ENCODE measurements at places on chromosomes 16 and 17.

GRCh38 chr17:34580685-34581445 lies 1.5 kb downstream of the TMEM132E start:
- no peak for DNase-seq

- DNase-seq: no peak
These were observed 32.5 kb upstream of the CLEC3A start for GRCh38 chr16:77989846-77990245.

DNA sequence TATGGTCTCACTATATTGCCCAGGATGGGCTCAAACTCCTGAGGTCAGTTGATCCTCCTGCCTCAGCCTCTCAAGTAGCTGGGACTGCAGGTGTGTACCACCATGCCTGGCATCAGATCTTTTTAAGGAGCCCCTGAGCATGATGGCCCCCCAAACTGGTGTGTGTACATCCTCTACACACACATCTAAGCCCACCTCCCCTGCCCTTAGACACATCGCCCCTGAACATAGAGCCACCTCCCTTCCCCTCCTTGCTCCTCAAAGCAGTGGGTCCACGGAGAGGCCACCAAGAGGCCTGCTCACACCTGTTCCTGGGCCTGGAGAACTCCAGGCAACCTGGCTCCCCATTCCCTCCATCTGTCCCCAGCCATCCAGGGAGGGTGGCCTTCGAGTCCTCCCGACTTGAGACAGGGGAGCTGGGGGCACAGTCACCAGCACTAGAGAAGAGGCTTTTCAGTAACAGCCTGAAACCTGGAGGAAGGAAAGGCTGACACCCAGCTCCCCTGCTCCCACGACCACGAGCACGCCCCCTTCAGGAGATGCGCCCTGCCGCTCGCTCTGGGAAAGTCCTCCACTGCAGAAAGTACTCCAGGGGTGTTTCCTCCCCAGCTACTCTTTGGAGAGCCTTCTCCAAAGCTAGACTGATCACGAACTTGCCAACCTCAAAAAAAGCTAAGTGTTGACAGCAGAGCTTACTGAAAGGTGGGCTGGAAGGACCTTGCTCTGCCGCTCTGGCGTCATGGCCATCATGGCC lies 12.6 kb upstream of the PRR29 start:
- DNase-seq: no peak

GRCh38 chr17:27497696-27498095 lies 41.4 kb downstream of the KSR1 start:
- DNase-seq: no peak

DNA sequence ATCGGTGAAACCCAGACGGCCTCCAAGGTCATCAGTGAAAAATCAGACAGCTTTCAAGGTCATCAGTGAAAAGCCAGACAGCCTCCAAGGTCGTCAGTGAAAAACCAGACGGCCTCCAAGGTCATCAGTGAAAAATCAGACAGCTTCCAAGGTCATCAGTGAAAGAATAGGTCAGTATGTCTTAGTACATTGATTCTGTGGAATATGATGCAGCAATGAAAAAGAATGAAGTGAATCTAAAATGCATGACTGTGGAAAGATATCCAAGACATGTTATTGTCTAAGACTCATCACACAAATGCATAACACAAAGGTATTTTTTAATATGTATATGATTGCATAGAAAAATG lies 72.5 kb downstream of the CMIP start:
- DNase-seq: no peak

GRCh38 chr17:66712453-66712852 lies 122.5 kb upstream of the CACNG5 start:
- no peak for DNase-seq

- DNase-seq: no peak
These were observed 54.6 kb downstream of the USP10 start for GRCh38 chr16:84754353-84754856.

GRCh38 chr17:55348749-55349354 lies 72.8 kb downstream of the MMD start:
- DNase-seq: no peak

- DNase-seq: no peak
These were observed 908 bp downstream of the FKBP10 start for GRCh38 chr17:41813699-41814124.

GRCh38 chr17:16415031-16415924 lies at the start of gene TRPV2:
TRPV2 (plus strand) TSS chr17:16415571; CDS start chr17:16417669, 2,098 bp downstream.
- DNase-seq: no peak

DNA sequence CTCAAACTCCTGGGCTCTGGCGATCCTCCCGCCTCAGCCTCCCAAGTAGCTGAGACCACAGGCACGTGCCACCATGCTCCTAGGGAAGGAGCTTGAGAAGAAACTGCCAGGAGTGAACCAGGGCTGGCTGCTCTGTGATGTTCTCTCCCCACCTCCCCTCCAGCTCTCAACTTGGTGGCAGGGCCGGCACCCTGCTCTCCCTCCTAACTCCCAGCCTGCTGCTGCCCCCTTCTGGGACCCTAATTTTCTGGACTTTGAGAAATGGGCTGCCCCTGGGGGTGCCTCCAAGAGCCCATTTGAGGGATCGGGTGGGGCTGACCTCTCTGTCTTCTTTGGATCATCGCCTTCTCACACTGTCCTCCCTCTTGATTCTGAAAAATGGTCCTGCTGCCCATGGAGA lies 14.9 kb upstream of the STAT3 start:
- DNase-seq: no peak

DNA sequence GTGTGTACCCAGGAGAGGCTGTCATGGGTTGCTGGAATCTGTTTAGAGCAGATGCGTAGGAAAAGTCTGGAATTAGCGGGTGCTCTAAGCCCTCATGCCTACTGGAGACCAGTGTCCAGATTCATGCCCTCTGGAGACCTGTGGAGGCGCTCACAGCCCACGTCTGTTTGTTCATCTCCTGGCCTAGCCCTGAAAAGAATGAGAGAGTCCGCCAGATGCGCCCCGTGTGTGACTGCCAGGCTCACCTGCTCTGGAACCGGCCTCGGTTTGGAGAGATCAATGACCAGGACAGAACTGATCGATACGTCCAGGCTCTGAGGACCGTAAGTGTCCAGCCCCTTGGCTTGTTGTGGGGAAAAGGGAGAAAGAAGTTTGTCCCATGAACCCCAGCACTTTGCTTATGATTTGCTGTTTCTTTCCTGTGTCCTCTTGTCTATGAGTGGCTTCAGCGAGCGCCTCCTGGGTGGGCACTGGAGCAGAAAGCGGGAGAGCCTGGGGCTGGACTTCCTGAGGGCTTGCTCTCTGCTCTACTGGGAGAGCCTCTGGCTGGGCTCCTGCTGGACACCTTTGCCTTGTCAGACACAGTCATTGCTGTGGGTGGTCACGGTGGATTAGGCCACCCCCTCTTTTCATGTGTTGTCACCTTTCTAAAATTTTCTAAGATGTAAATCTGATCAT lies 35.3 kb downstream of the PRMT7 start:
- no peak for DNase-seq

DNA sequence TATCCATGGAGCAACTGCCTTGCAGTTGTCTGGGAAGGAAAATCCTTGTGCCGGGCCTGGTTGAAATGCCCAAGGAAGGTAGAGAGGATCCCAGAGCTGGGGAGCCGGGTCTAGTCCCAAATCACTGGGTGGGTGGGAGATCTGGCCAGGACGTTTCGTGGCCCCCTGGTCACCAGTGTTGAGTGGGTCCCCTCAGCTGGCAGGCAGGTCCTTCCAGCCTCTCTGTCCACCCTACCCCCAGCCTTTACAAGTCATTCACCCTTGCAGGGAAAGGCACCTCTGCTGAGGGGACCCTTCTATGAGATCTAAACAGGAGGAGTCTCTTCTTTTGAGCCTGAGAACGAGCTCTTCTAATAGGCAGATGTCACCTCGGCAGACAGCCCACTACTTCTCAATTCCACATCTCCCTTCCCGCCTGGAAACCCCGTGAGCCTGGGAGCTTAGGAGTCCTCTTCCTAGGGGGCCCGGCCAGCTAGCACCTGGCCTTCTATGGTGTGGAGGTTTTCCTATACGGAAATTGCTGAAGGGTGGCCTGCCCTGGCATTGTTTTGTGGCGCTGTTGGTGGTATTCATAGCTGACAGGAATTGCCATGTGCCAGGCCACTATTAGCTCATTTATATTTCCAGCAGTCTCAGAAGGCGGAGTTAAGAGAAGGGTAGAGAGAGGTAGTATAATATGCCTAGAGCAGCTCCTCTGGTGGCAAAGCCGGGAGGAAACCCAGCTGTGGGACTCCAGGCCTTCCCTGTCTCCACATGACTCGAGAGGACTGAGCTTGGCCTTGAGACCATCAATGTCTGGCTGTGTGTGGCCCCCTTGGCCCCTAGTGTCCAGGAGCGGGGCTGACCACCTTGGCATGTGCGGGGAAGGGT lies 13.3 kb downstream of the MPRIP start:
- no peak for DNase-seq

DNA sequence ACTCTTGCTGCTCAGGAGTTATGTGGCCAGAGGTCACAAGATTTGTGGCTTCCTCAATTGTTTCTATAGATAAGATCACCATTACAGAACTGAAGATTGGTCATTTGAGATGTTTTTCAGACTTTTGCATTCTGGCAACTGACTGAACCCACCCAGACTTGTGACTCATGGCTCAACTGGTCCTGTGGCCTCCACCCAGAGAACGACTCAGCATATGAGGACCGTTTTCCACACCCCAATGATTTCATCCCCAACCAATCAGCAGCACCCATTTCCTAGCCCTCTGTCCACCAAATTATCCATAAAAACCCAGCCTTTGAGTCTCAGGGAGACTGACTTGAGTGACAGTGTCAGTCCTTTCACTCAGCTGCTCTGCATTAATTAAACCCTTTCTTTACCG lies 143.2 kb upstream of the ASIC2 start:
- DNase-seq: no peak

- no peak for DNase-seq
These were observed 5.3 kb upstream of the HSD11B2 start for GRCh38 chr16:67425580-67425979.

DNA sequence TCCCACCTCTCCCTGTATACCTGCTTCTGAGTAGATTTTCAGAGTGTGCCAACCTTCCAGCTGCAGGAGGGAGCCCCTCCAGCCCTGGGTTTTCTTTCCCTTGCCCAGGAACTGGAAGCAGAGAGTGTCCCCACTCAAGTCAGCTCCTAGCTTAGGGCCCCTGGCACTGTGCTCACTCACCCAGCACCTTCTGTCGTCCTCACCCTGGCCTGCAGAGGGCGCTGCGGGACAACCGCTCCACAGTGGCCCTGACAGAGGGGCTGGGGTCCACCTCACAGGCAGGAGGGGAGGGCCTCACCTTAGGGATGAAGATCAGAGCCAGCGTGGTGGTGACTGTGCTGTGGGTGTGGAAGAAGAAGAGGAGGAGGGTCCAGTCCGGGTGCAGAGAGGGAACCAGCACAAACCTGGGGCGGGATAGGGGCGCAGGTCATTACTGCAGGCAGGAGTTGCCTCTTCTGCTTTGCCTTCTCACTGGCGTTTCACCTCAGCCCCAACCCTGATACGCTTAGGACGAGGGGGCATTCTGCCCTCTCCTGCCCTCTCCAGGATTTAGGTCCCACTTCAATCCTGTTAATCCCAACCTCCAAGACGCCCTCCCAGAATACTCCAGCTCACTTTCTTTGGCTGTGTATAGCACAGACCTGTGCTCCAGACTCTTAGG lies 10.0 kb downstream of the GPR179 start:
- no peak for DNase-seq

DNA sequence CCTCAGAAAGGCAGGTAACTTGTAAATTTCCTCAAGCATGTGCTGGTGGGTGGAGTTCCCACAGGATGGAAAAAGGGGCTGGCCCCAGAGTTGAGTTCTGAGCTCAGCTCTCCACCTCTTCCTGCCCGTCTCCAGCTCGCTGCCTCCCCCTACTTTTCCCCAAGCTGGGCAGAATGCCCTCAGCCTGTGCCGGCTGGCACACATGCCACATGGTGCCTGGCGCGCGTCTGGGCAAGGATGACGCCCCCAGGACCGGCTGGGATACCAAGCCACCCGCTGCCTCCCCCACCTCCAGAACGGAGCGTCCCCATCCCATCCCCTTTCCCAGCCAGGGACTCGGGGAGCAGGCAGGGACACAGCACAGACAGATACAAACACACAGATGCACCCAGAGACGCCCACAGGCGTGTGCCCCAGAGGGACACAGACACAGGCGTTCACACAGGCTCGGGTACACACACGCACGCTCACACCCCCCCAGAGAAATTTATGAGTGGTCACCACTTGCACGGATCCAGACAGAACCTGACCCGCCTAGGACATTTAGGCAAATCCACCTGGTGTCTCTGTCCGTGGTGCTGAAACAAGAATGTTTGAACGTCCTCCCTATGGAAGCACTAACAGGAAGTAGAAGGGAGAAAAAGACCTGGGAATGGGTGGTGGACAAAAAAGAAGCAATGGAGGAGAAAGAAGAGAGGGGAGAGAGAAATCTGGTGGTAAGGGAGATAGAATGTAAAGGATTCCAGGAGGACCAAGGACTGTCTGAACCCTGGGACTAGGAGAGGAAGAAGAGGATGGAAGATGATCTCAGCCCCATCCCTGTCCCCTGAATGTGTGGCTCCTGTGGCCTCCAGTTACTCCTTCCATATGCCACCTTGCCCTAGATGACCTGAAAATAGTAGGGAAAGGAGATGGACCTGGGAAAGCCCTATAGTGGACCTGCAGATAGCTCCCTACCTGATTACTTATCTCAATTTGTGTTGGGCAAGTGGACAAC lies 15.5 kb downstream of the NEUROD2 start:
- DNase-seq: no peak

- no peak for DNase-seq
These were observed 262.3 kb downstream of the SOX9 start for GRCh38 chr17:72382971-72383722.

GRCh38 chr17:50187751-50188530 lies 13.5 kb downstream of the COL1A1 start:
- DNase-seq: no peak

DNA sequence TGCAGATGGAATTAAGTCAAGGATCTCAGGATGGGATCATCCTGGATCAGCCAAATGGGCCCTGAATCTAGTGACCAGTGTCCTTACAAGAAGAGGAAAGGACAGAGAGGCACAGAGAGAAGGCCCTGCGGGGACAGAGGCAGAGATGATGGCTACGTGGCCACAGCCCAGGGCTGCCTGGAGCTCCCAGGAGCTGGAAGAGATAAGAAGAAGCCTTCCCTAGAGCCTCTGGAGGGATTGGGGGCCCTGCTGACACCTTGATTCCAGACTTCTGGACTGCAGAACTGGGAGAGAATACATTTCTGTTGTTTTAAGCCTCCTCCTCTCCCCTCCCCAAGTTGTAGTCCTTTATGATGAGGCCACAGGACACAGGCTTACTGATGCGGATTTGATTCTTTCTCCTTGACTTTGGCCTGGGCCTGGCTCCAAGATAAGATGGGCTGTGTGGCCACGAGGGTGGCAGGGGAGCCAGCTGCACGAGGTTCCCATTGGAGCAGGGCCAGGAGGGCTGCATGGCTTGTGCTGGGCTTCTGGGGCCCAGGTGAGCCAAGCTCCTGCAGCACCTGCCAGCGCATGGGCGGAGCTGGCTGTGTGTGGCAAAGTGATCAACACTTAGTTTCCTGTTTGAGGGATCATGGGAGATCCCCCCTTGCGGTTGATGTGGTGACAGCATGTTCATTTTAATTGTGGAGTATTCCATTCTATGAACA lies 146.1 kb downstream of the IRF8 start:
- DNase-seq: peak; percentile 7

- no peak for DNase-seq
These were observed 22.4 kb downstream of the LSM12 start for GRCh38 chr17:44044071-44044470.

- DNase-seq: peak; percentile 31
These were observed 36.6 kb upstream of the MED9 start for GRCh38 chr17:17440010-17440843.

- no peak for DNase-seq
These were observed 113.7 kb upstream of the IRX3 start for GRCh38 chr16:54400261-54400660.

All from stimulated activated CD4-positive, alpha-beta T cell treated with anti-CD3 and anti-CD28 coated beads, Interleukin-1b, Interleukin-23, amount 100 ng/mL, for 1 hour (primary cell).